ENCODE measurements at places on chromosomes 3 and 15.

- DNase-seq: no peak
These were observed 55.4 kb downstream of the PLSCR2 start for GRCh38 chr3:146414010-146414409.

GRCh38 chr3:165502707-165503106 lies 306.5 kb upstream of the SLITRK3 start:
- DNase-seq: no peak

DNA sequence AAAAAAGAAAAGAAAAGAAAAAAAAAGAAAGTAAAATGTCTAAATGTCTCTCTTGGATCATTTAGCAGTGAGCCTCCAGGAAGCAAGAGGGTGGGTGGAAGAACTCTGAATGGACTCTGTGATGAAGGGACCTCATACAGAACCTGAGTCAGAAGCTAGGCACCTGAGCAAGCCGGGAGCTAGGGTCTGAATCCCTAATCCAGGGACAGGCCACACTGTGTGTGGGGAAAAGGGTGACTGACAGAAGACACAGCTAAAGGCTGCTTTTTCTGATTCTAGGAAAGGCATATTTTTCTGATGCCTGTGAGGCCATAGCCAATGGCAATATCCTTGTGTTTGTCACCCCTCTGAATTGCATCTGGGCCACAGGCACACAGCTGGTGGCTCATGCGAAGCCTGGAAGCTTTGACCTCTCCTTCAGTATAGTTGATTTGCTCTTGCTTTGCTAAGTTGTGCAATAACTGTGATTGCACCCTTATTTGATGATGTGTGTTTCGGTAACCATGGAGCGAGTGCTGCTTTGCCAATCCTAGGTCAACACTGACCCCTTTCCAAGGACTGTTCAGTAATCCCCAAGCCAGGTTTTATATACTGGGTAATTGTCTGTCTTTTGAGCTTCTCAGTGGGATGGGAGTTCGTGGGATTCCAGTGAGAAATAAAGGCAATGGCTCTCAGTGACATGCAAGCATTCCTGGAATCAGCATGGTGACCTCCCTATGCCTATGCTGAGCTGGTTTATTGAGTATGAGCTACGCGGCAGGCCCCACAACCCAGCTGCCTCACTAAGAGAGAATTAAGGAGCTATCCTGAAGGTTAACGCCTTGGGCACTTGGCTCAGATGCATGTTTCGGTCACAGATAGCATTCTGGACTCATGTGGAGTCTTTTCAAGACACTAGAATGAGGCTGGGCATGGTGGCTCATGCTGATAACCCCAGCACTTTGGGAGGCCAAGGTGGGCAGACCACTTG lies 49.0 kb upstream of the OSBPL11 start:
- DNase-seq: no peak

- no peak for DNase-seq
These were observed 22.7 kb downstream of the APH1B start for GRCh38 chr15:63299943-63300575.

DNA sequence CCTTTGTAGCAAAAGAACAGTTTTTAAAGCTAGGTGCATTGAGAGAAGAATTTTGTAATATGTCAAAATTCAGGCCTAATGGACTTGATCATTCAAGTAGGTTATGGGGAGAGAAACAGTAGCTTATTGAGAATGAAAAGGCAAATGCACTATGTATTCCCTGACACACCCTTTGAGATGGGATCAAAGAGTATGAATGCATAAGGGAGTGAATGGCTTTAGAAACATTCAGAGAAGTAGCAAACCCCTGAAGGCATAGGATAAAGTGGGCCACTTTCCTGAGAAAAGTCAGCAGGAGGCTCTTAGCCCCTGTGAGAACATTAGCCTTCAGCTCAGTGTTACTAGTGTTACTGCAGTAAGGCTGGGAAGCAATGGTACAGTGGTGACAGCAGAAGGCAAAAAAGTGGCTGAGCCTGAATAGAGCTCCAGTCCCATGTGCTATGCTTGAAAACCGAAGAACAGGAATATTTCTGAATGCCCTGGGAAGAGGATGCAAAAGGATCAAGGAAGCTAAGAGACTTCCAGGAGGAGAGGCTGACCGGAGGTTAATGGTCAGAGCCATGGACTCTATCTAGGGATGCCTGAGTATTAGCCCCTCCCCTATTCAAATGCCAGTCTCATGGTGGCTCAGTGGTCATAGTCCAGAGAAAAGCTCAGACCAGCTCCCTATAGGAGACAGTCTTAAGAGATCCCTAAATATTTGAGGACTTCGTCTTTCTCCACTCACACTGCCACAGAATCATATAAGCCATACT lies 218.2 kb upstream of the SGO1 start:
- DNase-seq: no peak

DNA sequence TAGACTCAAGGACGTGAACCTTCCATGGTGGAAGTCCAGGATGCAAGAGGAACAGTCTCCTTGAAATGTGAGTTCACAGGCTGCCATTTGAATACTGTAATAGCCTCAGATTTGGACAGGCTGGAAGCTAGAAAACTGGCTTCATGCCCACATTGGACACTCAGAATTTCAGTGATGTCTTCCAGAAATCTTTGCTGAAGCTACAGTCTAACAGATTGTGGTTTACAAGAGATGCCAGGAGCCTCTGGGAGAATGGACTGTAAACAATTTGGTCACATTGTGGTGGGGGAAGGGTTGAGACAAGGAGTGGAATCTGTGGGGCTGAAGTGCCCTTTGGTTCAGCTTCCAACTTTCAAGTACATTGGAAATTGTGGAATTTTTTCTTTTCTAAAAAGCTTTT lies 252.0 kb upstream of the PROK2 start:
- no peak for DNase-seq

- no peak for DNase-seq
These were observed 384.0 kb upstream of the TPM1 start for GRCh38 chr15:62658498-62658897.

DNA sequence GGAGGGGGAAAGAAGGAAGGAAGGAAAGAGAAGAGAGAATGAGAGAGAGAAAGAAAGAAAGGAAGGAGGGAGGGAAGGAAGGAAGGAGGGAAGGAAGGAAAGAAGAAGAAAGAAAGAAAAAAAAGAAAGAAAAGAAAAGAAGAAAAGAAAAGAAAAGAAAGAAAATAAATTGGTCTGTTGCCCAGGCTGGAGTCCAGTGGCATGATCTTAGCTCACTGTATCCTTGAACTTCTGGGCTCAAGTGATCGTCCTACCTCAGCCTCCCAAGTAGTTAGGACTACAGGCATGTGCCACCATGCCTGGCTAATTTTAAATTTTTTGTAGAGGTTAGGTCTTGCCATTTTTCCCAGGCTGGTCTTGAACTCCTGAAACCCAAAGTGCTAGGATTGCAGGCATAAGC lies 11.6 kb upstream of the RNF7 start:
- no peak for DNase-seq

- DNase-seq: no peak
These were observed 7.5 kb upstream of the MAN2A2 start for GRCh38 chr15:90895571-90896117.

DNA sequence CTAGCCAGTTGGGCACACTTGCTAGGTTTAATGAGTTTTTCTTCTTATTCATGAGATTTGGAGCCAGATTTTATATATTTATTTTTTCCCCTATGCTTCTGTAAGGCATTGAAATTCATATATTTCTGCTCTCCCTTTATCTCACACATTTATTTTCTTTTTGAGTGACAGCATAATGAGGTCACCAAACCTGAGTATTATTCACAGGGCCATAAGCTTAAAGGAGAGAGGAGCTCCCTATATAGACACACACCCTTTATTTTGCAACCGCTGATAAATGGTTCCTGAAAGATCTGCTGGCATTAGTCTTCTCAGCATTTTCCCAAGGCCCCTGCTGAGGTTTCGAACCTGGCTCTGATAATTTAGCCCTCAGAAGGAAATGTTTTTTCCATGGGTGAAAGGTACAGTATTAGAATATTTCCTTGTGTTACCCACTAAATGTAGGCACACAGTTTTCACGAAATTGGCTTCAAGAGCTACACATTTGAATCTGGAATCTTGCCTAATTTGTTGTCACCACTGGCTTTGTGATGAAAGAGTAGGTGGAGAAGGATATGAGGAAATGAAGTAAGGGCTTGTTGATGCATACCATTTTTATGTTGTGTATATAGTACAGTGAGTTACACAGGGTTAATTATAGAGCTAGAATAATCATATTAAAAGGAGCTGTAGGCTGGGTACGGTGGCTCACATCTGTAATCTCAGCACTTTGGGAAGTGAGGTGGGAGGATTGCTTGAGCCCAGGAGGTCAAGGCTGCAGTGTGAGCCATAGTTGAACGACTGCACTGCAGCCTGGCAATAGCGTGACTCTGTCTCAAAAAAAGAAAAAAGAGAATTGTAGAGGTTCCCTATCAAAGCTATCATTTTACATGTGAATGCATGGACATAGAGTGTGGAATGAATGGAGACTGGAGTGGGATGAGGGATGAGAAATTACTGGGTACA lies 6.5 kb downstream of the KLHL18 start:
- no peak for DNase-seq

GRCh38 chr3:155442072-155442471 lies 148.6 kb upstream of the STRIT1 start:
- no peak for DNase-seq

DNA sequence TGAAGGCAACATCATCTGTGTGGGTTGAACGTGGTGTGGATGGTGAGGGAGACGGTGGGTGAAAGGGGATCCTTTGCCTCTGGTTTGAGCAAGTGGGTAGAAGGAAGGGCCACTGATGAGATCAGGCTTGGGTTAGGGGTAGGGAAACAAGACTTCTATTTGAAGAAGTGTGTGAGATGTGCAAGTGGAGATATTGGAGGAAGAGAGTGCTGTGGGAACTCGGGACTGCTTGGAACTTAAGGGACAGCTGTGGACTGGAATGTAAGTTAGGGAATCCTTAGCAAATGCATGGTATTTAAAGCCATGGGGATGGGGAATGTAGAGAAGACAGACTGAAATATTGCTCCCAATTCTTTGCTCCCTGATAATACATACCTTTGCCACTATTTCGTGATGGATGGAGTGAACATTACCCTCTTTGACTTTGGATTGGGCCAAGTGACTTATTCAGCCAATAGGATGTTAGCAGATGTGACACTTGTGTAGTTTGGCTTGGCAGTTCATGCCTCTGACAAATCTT lies 30.2 kb upstream of the AMOTL2 start:
- DNase-seq: no peak

GRCh38 chr3:19427422-19428149 lies 279.3 kb downstream of the KCNH8 start:
- no peak for DNase-seq

DNA sequence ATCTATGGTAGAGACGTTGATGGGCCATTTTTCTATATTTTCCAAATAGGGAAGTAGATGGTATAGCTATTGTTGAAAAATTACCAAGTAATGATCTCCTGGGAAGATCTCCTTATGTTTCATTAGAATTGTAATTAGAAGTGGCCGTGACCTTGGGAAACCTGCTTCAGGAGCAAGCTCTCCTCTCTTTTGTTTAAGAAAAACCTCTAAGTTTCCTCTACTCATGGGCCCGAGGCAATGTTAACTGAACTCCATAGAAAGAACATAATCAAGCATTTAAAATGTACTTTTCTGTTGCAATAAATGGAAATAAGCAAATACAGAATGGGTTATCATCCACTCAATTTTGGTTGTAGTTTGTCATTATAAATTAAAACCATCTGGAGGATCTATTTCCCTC lies 511.2 kb upstream of the MDFIC2 start:
- no peak for DNase-seq

DNA sequence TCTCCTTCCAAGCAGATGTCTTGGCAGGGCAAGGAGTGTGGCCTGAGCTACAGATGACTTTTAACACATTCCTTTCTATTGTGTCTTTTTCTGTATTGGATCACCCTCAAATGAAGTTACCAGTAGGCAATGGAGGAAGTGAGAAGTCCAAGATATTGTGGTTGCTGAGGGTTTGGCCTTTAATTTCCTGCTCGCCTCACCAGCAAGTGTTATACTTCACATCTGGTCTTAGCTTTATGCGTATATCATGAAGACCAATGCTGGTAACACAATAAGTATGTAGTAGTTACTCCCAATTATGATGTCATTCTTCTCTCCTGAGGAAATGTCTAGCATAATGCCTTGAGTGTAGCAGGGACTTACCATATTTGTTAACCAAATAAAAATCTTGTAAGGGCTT lies 179.9 kb downstream of the ZIC1 start:
- DNase-seq: no peak

DNA sequence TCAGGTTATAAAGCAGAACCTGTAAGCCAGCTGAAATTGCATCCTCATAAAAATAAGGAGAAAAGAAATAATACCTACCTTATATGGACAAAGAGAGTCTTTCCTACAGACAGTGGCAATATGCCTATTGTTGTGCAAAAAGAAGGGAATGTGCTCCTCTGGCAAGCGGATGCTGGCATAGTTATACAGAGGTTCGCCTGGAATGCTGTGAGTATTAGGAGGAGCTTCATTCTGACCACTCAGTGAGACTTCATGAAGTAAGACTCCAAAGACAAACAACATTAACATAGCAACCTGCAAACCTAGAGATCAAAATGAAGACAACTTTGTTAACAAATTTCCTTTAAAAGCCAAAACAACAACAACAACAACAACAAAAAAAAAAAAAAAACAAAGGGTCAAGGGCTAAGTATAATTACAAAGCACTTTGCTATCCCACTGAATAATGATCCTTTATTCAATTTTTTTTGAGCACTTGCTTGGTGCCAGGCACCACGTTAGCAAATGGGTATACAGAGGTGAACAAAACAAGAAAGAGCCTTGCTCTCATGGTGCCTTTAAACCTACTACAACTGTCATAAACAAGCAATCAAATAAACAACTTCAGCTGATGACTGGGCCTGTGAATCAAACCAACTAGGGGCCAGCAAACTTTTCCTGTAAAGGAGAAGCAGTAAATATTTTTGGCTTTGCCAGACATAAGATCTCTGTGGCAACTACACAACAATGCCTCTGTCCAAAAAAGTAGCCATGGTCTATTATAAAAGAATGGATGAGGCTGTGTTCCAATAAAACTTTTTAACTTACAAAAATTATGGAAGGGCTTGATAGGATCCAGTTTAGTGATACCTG lies 3.7 kb downstream of the EOGT start:
- no peak for DNase-seq

DNA sequence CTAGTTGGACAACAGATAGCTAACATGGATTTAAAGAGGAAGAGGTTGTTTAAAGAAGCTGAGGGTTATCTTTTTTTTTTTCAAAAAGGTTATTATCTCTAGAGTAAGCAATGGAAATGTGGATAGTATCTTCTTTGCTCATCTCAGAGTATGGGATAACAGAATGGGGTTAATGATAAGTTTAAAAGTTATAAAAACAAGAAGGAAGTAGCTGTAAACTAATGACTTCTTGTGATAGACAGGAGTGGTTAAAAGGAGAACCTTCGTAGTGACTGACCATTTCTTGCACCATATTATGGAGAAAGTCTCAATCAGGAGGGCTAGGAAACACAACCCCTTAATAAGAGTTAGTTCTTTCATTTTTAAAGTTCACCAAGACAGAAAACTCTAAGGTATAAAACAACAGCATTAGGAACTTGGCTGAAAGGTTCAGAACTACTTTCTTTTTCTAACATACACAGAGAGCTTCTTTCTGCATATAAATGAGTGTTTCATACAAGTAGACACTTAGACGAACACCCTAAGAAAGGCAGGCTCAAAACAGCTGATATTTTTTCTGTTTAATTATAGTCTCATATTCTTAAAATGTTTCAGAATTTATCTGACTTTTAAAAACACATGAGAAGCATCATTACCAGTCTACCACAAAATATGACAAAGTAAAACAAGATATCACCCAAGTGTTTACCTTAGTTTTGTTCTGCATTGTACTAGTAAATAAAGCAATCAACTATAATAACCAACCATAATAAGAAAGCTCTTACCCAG lies 140.0 kb downstream of the MEIS2 start:
- DNase-seq: no peak
